ENCODE measurements at places on chromosomes 2 and 18.

GRCh38 chr2:95041060-95041823 lies 15.7 kb downstream of the MAL start:
- no peak for DNase-seq

- peak; percentile 16 for DNase-seq
Measured at GRCh38 chr18:57434536-57435494, at the start of gene ONECUT2. TSS of gene ONECUT2 (plus strand) at chr18:57435374. CDS start at chr18:57435717, 343 bp downstream.

- DNase-seq: no peak
Measured at GRCh38 chr2:57876313-57876712, 170.3 kb upstream of the VRK2 start.

- no peak for DNase-seq
Measured at GRCh38 chr2:121085801-121086200, 199.2 kb downstream of the TFCP2L1 start.

DNA sequence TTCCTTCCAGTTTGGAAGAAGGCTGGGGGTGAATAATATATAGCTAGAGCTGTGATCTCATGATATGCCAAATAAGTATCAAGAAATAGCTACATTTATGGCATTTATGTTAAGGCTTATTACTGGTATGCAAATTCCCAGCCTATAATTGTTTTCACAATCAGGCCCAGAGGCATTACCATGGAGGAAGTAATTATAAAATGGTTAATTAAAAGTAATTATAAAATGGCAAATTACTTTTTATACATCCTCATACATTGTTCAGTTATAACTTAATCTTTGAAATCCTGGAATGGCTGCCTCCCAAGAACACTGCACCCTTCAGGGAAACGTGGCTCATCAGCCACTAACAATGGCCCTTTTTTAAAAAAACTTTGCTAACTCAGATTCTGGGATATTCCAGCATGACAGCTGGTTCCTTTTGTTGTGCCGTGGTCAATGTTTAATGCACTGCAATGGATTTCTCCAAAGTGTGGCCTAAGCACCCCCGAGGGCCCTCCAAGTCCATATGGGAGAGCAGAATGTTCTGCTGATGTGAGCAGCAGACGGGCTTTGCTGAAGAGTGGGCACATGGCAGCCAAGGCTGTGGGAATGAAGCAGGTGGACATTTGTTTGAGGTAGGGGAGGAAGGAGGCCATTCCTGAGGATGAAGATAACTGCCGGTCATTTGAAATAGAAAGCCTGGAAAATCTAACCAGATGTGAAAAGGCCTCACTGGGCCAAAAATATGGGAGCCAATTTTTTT lies 483.5 kb upstream of the GCFC2 start:
- DNase-seq: no peak

- DNase-seq: no peak
Measured at GRCh38 chr18:48318436-48318835, 90.7 kb downstream of the ZBTB7C start.

GRCh38 chr2:115946891-115947290 lies 1504.5 kb downstream of the DPP10 start:
- DNase-seq: no peak

DNA sequence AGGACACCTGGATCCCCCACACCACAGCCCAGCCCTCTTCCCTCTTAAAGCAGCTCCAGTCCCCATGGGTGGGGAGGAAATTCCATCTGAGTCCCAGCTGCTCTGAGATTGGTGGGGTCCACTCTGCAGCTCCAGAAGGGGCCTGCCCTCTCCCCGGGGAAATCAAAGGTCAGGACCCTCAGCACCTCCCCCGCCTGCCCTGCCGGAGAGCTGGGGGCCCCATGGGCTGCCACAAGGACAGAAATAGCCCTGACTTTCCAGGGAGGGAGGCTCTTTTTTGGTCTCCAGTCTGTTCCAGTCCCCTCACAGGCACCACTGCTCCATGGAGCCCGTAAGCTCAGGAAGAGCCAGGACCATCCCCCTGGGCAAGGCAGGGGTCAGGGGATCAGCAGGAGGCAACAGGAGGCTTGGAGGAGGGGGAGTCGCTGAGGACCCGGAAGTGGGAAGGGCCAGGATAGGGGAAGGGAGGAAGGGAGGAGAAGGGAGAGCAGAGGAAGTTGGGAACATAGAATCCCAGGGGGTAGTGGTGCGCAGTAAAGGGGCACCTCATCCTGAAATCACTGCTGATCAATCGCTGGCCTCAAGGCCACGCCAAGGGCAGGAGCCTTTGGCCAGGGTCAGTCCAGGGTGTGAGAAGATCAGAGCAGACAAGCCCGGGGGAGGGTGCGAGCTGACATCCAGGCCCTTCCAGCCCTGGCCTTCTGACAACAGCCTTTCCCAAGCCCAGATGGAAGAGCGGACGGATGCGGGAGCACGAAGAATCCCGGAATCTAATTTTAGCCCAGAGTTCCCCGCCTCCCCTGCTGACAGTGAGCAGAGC lies 7.6 kb downstream of the ADRA2B start:
- no peak for DNase-seq

- no peak for DNase-seq
Measured at GRCh38 chr2:171482308-171482707, 40.0 kb upstream of the CYBRD1 start.

- DNase-seq: peak; percentile 29
Measured at GRCh38 chr2:75640621-75641121, 5.9 kb upstream of the MRPL19 start.

DNA sequence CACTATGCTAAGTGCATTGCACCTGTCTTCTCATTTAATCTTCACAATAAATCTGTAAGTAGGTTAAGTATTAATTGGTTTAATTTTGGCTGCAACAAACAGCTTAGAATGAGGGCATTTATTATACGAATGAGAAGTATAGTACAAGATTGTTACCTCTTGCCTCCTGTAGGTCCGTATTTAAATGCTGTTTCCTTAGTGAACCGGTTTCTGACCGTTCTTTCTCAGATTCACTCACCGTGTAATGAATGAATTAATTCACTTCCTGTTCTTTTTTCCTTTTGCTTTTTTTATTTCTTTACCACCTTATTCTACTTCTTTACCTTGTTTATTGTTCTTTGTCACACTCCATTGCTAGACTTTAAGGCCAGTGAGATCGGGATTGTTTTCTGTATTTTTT lies 153.8 kb upstream of the RASGRP3 start:
- DNase-seq: no peak

GRCh38 chr18:58215011-58215410 lies 171.0 kb downstream of the NEDD4L start:
- no peak for DNase-seq

GRCh38 chr2:43737097-43737854 lies 36.6 kb upstream of the DYNC2LI1 start:
- DNase-seq: no peak

- no peak for DNase-seq
Measured at GRCh38 chr18:45932708-45933107, 34.4 kb downstream of the EPG5 start.

DNA sequence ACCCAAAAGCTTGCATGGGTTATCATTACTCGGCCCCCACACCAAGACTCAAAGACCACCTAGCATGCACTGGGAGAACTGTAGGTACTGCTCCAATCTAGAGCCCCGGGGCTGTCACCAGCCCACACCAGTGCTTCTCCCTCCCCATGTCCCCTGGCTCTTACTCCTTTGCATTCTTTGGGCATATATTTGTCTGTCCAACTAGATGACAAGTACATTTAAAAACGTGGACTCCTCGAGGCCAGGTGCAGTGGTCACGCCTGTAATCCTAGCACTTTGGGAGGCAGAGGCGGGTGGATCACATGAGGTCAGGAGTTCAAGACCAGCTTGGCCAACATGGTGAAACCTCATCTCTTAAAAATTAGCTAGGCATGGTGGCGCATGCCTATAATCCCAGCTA lies 7.8 kb downstream of the AFG3L2 start:
- no peak for DNase-seq

GRCh38 chr2:2719015-2719414 lies 387.9 kb upstream of the MYT1L start:
- no peak for DNase-seq

DNA sequence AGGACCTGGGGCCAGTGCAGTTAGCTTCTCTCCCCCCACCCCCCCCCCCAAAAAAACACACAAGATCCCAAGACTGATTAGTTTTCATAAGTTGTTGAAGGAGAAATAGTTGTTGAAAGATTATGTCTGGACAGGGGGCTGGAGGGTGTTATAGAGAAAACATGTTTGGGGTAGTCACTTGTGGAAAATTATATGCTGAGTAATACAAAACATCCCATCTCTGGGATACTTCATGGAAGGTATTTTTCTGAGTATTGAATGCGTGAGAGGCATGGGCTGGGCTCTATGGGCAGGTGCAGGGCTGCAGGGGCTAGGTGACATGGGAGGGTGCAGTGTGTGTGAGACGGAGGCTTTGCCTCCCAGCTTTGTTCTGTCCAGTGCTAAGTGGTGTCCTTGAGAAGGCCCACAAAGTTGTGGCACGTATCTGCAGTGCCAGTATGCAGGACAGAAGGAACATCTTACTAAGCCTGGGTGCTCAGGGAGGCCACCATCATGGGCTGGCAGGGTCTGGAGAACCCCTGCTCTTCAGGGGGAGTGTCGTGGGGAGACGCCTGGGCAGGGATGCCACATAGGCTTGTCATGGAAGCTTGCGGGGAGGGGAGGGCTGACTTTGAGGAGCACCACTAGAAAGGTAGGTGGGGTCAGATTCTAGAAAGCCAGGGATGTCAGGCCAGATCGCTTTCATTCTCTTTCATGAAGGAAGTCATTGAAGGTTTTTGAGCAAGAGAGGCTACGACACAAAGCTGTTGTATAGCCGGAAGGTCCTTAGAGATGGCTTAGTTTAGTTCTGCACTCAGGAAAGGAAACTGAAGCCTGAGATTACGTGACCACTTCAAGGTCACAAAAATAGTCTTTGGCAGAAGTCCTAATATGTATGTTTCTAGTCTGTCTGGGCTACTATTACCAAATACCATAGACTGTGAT lies 232.0 kb downstream of the LDLRAD4 start:
- DNase-seq: no peak

DNA sequence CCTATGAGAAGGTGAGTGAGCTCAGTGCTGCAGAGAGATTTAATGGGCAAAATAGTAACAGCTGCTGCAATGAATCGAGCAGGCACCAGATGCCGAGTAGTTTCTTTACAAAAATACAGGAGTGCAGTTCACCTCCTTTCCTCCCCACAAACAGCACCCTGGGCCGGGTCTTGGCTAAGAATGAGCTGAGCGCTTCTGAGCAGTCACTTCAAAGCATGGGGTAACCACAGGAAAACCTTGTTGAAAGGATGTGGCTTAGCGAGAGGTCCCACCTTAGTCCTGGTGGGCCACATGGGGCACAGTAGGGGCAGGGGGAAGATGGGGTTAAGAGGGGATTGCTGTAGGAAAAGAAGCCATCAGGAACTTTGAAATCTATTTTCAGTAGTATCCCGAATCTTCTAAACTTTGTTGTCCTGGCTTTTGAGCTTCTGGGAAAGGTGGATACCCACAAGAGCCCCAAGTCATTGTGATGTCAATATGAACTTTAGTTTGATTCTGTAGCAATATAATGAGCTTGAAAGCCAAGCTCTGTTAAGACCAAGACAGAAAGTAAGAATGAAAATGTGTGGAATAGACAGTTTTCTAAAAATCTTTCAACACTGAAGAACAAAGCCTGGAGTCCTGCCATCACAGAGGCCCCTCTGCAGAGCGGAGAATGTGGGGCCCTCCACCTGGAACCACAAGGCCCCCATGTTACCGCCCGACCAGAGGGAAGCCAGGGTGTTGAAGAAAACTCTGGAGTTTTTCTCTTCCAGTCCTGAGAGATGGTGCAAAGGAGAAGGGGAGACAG lies 101.0 kb upstream of the ZNF236 start:
- DNase-seq: no peak

GRCh38 chr2:239324456-239324855 lies 76.4 kb downstream of the HDAC4 start:
- no peak for DNase-seq

DNA sequence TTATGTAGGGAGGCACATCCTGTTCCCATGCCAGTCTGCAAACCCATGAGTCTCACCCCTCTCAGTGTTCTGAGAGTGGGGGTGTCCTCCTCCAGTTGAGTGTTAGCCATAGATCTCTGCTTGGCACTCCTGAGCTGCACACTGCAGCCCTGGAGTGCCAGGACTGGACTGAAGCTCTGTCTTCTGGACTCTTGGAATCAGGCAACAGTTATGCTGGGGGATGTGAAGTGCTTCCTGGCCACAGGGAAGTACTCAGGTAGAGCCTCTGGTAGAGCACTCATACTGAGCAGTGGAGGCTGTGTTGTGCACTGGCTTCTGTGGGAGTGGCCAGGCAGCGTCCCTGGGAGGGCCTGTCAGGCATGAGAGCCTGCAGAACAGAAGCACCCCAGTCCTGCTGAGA lies 43.0 kb downstream of the SERPINB7 start:
- DNase-seq: no peak
